Activated naive CD4-positive, alpha-beta T cell (primary cell): ENCODE measurements at places on chromosomes 6 and 20.

DNA sequence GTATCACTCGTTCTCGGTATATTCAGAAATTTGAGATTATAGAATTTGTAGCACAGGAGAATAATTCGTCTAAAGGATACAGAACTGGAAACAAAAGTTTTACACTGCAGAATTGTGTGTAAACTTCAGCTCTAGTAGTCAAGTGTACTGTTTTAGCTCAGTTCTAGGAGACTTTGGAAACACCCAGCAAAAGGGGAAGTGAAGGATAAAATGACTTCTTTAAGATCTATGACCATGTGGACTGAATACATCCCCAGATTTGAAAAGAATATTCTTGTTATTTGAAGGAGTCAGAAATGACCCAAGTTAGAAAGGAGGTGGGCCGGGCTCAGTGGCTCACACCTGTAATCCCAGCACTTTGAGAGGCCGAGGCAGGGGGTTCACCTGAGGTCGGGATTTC, 174.0 kb upstream of the FOXQ1 start:
- no peak for DNase-seq

DNA sequence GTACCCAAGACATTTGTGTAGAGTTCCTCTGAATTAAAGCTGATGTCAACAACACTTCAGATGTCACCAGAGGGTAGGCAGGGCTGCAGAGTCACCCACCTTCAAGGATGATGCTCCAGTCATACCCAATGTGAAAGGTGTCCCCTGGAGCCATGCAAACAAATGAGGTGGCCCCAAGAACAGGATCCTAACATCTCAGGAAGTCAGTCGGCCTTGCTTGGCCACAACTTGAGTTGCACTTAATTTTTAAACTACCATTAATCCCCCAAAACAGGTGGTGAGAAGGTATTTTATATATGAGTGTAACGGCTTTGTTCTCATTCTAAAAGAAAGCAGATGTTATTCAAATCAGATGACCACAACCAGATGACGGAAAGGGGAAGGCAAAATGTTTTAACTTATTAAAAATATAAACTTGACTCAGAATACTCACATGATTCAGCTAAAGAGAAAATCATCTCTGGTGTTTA, 21.1 kb upstream of the SERPINB1 start:
- no peak for DNase-seq

DNA sequence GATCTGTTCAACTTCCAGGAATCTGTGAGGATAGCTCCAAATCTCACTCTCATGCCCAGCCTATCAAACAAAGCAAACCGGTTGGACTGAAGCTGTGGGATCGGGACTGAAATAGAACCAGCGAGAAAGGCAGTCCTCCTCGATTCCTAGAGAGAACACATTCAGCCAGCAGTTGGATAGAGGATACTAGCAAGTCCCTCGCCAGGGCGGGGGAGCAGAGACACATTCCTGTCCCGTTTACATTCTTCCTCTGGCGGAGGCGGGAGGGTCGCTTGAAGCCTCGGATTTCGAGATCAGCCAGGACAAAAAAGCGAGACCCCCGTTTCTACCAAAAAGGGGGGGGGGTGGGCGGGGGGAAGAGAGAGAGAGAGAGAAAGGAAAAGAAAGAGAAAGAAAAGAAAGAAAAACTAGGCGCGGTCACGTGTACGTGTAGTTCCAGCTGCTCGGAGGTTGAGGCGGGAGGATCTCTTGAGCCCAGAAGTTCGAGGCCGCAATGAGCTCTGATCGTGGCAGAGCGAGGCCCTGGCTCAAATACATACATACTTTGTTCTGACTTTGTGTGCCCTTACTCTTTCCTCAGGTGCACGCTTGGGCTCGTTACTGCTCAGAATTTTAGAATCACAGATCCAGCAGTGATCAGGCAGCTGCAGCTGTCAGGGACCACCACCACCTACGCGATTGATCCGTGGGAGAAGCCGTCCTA, 19.5 kb downstream of the ZNF311 start:
- DNase-seq: no peak

GRCh38 chr6:108565091-108565766, 4.5 kb downstream of the FOXO3 start:
- no peak for DNase-seq

DNA sequence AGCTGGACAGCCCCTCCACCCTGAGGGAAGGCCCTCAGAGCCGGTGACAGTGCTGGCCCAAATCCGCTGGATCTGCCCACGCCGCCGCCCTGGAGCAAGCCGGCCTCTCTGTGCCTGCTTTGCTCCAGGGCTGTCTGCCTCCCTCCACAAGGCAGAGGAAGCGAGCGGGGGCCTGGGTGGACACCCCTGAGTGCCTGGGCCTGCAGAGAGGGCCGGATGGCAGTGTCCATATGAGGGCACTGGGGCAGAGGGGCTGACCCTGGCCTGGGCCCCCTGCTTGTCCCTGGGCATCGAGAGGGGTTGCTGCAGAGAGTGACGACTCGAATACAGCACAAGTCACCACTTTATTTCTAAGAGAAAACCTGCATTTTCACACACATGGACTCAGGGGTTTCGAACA, 348.6 kb downstream of the ZFAND3 start:
- no peak for DNase-seq

DNA sequence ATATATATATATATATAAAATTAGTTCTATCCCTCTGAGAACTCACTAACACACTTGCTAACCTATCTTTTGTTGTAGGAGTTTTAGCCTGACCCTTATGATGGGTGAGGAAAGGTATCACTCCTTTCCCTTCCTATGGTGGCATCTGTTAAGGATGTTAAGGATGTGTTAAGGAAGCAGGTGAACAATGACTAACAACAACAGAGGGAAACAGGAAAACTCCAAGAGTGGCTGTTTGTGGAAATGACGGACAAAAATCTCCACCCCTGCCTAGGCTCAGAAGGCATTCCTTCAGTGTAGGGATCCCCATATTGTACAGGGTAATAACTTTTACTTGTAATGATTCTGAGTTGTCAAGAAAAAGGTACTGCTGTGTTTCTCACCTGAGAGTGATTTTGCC, 8.8 kb upstream of the TPD52L1 start:
- DNase-seq: no peak

GRCh38 chr6:29524044-29524443, 35.5 kb downstream of the UBD start:
- DNase-seq: no peak

DNA sequence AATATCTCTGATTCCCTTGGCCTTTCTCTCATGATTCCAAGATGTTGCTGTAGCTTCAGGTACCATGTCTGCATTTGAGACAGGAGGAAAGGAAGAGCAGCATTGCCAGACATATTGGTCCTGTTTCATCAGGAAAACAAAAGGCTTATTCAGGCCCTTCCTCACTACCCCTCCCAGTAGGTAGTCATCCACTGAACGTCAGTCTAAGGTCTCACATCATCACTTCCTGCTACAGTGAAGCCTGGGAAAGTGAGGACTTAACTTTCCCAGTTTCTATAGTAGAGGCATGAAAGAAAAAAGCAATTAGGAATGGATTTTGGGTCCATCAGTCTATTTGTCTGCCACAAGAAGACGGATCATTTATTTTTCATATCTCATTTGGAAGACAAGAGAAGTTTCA, 85.7 kb upstream of the SOX4 start:
- no peak for DNase-seq

DNA sequence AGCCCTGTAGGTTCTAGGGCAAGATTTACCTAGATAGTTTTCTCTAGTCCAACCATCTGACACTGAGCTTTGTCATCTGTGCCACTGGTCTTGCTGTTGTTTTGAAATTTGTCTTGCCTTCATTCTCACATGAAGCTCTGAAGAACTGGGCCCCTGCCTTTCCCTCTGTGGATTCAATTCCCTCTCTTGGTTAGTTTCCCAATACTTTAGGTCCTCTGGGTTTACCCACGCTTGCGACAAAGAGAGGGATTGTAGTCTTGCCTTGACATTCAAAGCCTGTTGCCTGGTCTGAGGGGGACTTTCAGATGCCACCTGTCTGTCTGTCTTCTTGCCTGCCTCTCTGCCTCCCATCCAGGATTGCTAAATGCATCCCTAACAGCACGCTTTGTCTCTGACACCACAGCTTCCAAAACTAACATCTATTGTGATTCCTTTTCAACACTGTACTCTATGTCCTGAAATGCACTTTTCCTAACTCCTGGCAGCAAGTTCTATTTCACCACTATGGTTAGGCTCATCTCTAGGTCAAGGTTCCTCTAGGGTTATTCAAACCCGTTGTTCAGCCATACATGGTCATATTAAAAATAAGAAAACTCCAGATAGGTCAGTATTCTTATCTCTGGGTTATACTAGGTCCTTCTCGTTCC, 25.5 kb upstream of the MANEA start:
- DNase-seq: no peak

DNA sequence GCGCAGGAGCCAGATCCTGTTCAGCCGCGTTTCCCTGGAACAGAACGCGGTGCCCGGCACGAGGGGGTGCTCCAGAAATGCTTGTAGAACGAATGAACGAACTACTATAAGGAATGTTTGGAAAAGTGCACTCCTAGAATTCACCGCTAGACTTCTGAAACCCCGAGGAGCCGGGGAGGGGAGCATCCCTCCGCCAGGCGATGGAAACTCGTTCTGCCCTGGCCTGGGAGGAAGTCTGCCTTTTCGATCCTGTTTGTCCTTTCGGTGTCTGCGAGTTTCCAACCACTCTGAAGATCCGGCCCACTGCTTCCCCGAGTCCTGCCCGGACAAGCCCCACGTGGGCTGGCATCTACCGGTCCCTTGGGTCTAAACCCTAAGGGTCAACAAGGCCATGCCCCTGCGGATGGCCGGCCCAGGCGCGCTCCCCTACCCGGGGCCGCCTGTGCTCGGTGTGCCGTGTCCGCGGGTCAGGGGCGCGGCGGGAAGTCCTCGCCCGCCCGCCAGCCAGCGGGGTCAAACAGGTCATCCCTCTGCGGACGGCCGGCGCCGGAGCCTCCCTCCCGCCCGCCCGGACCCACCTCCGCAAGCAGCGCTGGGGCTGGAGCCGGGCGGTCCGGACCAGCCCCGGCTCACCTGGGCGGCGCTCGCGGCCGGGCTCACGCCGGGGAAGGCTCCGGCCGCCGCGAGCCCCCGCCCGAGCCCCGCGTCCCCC, 526 bp downstream of the SULF2 start:
- no peak for DNase-seq

GRCh38 chr20:50073500-50073899, 39.5 kb downstream of the UBE2V1 start:
- no peak for DNase-seq

DNA sequence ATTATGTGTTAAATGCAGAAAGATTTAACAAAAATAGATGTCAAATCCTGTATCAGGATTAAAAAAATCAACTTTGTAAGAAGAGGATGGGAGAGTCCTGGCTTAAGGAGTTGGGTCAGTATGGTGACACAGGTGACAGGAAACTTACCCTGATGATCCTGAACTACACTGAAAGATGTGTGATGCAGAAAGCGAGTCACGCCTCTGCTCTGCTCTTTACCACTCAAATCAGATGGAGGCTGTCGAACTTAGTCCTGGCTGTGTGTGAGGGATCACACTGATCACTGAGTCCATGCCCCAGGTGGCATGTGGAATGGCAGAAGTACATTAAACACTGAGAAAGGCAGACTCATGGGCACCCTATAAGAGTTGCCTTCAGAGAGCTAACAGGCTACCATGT, 92.9 kb downstream of the GJA10 start:
- DNase-seq: no peak

- DNase-seq: no peak
These were observed 26.1 kb upstream of the ADTRP start for GRCh38 chr6:11804701-11805100.

DNA sequence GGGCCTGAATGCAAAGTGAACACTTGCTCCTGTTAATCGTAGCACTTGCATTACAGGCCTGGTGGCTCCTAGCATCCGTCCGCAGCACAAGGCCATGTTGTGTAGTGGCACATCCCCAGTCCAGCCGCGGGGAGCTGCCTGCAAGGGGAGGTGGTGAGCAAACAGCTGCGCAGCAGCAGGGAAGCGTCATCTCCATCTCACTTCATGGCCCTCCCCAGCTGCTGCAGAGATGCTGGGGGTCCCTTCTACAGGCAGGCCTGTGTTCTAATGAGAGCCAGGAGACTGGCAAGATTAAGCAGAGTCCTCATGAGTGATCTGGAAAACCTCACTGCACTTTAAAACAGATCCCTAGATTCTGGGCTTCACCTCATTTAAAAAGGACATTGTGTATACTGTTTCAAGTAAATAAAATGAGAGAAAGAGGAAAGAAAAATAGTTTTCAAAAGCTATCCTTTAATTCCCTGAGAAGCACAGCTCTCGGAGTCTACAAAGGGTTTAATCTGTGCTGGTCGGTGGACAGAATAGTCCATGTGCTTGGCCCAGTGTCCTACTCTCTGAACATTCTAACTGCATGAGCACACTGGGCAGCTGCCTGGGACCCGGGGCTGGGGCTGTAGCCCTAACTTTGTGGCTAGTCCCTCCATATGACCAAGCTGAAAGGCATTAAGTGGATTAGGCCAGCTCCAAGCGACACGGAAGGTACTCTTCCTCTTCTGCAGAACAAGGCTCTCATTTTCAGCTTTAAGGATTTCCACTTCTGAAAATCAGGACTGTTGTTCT, 125.8 kb downstream of the LY86 start:
- no peak for DNase-seq

GRCh38 chr6:147297663-147298316, 93.6 kb downstream of the STXBP5 start:
- DNase-seq: no peak

- no peak for DNase-seq
These were observed 593.4 kb upstream of the JAG1 start for GRCh38 chr20:11267131-11267761.

GRCh38 chr6:1395506-1395905, 6.1 kb downstream of the FOXF2 start:
- no peak for DNase-seq

DNA sequence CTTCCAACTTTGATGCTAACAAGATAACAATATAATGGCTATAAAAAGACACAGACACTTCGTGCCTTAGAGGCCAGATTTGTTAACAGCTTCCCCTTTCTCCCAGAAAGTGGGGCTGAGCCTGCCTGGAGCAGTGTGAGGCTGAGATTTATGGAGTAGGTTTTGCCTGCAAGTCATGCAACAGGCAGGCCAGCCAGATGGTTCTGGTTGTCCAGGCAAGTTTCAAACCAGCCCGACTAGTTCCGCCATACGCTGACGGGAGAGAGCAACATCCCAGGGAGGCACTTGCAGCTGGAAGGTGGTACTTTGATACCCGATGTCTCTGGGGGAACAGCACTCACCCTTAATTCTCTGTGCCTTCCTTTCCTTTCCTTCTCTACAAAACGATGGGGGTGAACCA, 81.3 kb upstream of the NAA20 start:
- no peak for DNase-seq

- no peak for DNase-seq
These were observed 288.8 kb upstream of the SASH1 start for GRCh38 chr6:148053796-148054195.

GRCh38 chr6:16663901-16664300, 97.4 kb downstream of the ATXN1 start:
- DNase-seq: no peak

DNA sequence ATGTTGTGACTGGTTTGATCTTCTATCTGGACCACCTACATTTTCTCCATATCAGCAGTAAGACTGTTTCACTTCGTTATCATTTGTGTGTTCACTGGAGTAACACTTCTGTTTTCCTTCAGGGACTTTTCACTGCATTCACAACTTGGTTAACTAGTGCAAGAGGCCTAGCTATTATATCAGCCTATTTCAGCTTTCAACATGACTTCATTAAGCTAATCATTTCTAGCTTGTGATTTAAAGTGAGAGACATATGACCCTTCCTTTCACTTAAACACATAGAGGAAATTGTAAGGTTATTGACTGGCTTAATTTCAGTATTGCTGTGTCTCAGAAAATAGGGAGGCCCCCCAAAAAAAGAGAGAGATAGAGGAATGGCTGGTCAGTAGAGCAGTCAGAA, 622.8 kb upstream of the NRSN1 start:
- DNase-seq: no peak
